ENCODE measurements at places on chromosomes 11 and 22.

GRCh38 chr11:59767225-59767611 is 12.0 kb downstream of the STX3 start:
- no peak for DNase-seq

- no peak for DNase-seq
These were observed 14.5 kb downstream of the SEPTIN3 start for GRCh38 chr22:41983513-41984405.

DNA sequence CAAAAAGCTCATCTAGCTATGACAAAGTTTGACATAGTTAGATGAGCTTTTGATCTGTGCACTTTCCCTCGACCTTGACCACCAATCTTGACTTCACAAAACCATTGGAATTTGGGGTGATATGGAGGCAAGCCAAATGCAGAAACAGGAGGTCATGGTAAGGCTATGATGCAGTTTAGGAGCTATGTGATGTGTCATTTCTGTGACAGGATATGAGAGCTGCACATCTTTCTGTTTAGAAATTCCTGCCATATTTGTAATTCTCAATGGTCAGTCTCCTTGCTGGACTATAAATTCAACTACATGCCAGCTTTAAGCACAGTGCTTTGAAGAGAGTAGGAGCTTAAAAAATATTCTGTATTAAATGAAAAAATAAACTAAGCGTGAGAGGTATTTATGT is 12.9 kb downstream of the OR51B6 start:
- DNase-seq = no peak

DNA sequence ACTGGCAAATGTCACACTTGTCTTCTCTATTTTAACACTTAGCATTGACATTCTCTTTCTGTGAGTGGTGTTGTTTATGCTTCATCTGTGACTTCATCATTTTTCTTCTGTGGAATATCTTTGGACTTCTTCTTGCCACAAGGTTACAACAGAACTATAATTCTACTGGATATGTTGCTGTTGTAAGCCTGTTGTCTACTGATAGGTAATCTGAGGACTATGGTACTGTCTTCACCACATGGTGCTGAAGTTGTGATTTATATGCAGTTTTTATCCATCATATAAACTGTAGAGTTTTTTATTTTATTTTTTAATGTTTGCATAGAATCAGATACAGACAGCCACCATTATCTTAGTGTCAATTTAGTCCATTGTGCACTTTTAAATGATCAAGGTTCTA is 622.2 kb upstream of the CNTN5 start:
- no peak for DNase-seq

GRCh38 chr11:134727636-134728035 is 315.6 kb upstream of the B3GAT1 start:
- no peak for DNase-seq

- DNase-seq = no peak
These were observed 109.4 kb downstream of the MORC2 start for GRCh38 chr22:30858976-30859713.

DNA sequence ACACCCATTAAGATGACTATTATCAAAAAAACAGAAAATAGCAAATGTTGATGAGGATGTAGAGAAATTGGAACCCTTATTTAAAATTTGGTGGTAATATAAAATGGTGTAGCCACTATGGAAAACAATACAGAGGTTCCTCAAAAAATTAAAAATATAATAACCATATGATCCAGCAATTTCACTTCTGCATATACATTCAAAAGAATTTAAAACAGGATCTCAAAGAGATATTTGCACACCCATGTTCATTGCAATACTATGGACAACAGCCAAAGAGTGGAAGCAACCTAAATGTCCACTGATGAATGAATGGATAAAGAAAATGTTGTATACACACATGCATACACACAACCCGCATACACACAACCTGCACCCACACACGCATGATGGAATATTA is 102.2 kb downstream of the FAM168A start:
- no peak for DNase-seq

All from stimulated activated CD4-positive, alpha-beta T cell treated with anti-CD3 and anti-CD28 coated beads, Interleukin-12 subunit alpha, Interleukin-12 subunit beta, amount 100 ng/mL, for 4 hours (primary cell).